HS-27A (cell line): ENCODE measurements at places on chromosomes 5 and 9.

DNA sequence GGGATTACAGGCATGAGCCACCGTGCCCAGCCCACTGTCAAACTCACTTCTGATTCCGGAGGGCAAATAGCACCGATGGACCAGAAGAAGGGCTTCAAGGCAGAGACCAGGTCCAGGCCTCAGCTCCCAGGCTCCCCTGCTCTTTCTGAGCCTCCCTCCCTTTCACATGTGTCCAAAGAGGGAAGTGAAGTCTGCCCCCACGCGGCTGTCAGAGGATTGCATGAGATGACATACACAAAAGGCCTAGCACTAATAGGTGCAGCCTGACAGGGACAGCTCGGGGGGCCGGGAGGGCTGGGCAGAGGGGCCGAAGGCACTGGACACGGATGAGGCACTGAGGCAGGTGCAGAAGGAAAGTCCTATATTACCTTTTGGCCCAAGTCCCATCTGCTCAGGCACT, 16.1 kb downstream of the FBP1 start:
- no peak for DNase-seq

DNA sequence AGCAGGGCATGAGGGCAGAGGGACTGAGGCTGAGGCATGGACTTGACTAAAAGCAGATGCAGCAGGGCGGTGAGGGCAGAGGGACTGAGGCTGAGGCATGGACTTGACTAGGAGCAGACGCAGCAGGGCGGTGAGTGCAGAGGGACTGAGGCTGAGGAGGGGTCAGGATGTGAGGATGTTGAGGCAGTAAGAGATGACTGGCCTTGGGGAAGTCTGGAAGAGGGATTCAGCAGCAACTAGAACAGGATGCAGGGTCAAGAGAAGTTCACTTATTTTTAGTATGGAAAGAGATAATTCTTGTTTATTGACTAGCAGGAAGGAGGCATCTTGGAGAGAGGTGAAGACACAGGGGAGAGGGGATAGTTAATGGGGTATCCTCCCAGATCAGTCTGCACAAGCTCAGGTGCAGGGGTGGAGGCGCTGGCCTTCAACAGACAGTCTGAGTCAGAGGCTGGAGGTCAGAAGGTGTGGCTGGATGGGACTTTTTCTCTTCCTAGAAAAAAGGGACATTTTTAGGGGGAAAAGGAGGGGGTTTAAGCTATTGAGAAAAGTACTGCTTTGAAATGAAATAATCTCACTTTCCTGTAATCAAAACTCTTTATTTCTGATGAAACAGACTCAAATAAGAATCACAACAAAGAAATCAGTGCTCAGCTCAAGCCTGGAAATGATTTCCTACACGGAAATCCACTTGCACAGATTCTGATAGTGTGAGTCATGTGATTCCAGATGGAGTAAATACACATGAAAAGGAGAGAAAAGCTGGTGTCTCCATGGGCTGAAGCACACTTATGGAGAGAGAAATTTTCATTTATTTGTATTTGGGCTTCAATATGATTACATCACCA, 130.9 kb downstream of the PALM2AKAP2 start:
- DNase-seq = no peak

GRCh38 chr5:181203093-181203711, 1.8 kb downstream of the TRIM7 start:
- DNase-seq = no peak

- DNase-seq = no peak
Observed at GRCh38 chr5:124935065-124935464, 188.6 kb upstream of the ZNF608 start.

DNA sequence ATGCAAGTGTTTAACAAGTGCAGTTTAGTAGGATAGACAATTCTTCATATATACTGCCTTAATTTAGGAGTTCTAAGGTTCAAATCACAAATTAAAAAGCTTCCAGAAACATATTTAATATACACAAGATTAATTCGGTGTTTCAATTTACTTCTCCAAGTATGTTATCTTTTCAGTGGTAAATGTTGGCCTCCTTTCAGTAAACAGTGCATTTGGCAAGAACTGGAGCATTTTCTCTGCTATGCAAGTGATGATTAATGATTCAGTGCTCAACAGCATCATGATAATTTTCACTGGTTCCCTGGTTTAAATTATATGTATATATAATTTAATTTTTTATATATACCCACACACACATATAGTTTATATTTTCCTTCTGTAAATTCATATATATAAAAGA, 541.7 kb downstream of the EFNA5 start:
- DNase-seq = no peak

- DNase-seq = no peak
Observed at GRCh38 chr5:158837908-158838307, 261.8 kb downstream of the EBF1 start.

GRCh38 chr5:175900157-175900556, 28.8 kb downstream of the CPLX2 start:
- DNase-seq = no peak

DNA sequence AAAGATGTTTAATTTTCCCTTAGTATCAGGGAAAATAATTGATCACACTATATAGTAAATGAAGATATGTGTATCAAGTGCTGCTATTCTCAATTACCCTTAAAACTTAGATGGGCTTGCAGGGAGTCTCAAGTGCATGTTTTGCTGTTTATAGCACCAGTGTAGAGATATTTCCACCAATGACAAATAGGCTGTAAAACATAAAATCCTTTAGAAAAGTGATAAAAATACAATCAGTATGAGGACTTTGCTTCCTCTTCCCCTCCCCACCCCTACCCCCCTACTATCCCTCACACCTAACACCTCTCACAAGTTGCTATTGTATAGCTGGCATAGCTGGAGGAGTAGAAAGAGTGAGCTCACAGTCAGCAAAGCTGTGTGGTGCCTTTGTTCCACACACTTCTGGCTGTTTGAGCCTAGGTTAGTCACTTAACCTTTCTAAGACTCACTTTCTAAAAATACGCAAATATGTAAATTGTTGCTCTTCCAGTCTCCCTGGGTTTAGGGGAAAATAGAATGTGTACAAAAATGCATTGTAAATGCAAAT, 93.1 kb downstream of the PDE4D start:
- DNase-seq = no peak

- no peak for DNase-seq
Observed at GRCh38 chr5:99355881-99356280, 427.1 kb upstream of the CHD1 start.

DNA sequence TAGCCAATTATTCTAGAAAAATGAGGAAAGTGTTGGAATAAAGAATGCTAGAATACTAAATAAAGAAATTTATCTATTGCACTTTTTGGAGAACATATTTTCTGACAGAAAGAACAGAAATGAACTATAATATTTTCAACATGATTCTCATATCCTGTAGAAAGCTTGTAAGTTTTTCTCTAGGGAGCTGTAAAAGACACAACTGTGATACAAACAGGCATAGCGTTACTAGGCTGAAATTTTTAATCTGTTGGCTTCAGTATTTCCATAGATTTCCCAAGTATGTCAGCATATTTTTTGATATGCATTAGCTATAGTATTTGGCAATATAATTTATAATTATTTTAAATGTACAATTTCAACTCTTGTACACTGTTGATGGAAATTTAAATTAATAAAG, 31.3 kb downstream of the ANXA1 start:
- DNase-seq = no peak

DNA sequence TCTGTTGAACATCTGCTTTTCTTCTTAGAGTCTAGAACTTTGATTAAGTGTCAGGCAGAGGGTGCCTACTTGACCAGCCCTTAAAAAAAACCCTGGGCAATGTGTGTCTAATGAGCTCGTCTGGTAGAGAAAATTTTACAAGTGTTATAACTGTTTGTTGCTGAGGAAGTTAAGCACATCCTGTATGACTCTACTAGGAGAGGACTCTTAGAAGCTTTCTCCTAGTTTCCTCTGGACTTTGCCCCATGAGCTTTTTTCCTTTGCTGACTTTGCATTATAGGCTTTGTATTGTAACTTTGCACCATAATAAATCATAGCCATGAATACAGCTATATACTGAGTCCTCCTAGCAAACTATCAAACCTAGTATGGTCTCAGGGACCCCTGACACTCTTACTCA, 39.4 kb downstream of the GNG10 start:
- no peak for DNase-seq

GRCh38 chr5:112491257-112491656, 72.2 kb upstream of the EPB41L4A start:
- DNase-seq = no peak

DNA sequence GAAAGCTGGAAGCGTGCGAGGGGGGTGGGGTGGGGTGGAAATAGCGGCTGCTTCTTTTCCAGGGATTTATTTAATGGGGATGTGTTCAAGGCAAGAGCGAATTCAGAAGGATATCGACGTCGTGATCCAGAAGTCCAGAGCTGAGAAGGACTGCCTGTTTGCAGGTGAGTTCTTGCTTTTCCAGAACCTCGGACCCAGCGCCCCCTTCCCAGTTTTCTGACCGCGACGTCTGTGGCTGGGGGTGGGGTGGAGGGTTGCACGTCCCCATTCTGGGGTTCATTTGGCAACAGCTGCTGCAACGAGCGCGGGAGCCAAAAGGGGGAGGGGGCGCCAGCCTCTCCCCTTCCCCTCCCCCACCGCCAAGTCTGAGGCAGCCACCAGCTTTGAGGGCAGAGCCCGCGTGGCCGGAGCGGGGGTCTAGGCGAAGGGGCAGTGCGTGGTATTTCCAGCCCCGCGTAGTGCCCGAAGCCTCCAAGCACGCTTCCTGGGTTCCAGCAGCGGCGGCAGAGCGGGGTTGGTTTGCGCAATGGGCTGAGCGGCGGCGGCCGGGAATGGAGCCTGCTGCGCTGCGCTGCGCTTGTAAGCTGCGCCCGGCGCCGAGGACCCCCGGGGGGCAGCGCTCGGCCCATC, 701 bp downstream of the PARP8 start:
- DNase-seq = no peak

- no peak for DNase-seq
Observed at GRCh38 chr5:35247648-35248034, 17.4 kb upstream of the PRLR start.

DNA sequence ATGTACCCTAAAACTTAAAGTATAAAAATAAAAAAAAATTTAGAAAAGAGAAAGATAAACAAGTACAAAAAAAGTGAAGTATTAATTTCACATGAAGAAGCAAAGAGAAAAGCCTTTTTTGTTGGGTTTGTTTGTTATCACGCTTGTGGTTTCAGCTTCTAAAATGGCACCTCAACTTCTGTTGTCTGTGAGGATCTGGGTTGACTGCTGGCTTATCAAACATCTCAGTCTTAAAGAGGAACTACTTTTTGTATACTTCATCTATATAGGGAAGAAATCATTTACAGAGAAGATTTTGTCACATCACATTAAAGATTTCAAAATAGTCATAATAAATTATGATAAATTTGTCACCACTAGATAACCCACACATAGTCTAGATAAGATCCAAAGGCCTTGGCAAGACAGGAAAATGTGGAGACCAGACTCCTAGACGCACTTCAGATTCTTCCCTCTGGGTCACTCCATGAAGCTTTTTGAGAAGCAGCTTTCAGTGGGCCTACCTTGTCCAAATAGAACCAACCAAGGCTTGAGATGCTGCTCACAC, 8.8 kb upstream of the ADGRV1 start:
- DNase-seq = no peak

DNA sequence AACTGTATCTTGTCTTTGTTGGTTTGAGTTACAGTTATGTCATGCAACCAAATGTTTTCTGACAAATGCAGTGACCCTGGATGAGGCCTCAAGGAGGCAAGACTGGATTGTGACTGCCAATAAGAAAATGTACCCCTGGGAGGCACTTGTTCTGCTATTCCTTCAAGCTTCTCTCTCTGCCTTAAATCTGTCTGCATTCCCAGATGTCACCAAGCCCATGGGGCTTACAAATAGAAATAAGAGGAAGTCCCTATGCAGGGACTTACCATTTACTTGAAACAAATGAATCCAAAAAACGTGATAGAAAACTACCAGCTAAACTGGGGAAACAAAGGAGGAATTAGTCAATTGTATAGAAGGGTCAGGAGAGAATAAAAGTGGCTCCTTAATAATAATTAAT, 8.2 kb upstream of the PARP8 start:
- DNase-seq = no peak

- DNase-seq = no peak
Observed at GRCh38 chr5:891117-891836, 1.3 kb downstream of the BRD9 start.

GRCh38 chr9:107571148-107571547, 81.6 kb upstream of the KLF4 start:
- DNase-seq = no peak

DNA sequence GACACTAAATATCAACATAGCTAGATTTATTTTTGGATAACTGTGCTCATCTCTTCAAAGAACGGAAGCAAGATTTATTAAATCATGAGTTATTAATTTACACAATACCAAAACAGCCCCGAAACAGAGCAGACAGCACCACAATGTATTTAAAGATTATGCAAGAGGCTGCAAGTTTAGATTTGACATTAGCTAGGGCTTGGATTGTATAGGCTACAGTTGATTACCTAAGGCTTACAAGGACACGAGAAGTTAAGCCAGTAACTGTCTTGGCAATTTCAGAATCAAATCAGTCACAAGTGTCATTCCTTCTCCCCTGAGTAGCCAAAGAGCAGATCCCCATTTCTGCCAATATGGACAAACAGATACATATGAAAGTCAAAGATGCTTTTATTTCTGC, 152.6 kb downstream of the MED27 start:
- DNase-seq = no peak

DNA sequence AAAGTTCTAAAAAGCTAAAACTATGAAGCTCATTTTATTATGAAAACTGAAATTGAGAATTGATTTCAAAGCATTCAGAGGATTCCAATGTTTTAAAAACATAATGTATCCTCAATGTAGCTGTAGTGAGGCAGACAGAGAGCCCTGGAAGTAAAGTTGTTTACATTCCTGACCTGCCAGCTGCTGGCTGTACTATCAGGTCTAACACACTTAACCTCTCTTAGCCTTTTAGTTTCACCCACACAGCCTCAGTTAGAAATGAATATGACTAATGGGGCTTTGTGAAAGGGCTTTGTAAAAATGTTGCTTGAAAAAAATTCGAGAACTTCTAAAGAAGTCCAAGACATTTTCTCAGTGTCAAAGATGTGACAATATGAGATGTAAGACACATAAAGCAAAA, 122.6 kb downstream of the FBXL17 start:
- no peak for DNase-seq

DNA sequence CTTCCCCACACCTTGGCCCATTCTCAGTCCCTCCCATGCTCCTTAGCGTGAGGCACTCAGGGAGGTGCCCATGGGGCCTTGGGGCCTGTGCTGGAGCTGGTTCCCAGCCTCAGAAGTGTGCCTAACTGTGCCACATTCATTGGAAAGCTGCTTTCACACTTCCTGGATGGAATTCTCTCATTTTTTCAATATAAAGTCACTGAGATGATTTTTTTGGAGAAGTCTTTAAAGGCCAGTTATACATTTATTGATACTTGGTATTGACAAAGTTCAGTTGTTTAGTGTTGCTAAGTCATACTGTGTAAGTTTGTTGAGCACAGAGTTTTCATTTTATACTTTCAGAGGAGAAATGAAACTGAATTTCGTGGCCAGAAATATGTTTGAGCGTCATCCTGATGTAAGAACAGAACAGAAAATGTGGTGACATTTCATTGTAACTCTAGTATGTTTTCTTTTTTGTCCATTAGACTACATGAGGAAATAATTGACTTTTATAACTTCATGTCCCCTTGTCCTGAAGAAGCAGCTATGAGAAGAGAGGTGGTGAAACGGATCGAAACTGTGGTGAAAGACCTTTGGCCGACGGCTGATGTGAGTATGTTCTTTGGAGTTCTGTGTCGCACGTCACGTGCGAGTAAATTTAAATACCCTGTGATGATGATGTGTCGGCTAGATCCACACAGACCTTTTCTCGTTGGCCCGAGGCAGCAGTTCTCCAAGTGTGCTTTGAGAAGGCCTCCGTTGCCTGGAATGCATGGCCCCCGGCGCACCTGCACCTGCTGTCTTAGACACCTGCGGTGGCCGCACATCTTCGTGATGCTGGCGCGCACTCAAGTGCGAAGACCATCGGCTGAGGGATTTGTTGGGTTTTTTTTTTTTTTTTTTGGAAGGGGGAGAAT, 24.1 kb downstream of the TENT4A start:
- no peak for DNase-seq
